ENCODE measurements at places on chromosomes 12 and 14.

DNA sequence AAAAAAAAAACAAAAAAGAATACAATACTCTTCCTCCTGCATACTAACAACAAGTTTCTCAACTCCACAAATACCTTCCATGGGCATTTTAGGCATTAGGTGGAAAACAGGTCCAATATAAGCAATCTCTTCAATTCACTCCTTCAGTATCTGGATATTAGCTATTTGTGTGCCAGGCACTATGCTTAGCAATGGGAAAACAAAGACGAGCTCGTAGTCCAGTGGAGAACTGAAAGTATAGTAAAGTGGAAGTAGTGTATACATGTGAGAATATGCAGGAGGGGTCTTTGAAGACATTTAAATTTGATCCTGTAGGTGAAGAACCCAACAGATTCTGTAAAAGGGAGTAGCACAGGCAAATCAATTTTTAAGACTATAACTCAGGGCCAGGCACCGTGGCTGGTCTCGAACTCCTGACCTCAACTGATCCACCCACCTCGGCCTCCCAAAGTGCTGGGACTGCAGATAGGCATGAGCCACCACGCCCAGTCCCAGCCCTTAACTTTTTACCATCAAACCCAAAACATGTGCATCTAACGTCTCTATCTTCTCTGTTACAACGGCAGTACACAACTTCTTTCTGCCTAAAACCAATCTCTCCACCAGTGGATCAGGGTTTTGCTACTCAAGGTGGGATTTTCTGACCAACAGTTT is 10.6 kb downstream of the HECTD1 start:
- peak; percentile 20 for DNase-seq

DNA sequence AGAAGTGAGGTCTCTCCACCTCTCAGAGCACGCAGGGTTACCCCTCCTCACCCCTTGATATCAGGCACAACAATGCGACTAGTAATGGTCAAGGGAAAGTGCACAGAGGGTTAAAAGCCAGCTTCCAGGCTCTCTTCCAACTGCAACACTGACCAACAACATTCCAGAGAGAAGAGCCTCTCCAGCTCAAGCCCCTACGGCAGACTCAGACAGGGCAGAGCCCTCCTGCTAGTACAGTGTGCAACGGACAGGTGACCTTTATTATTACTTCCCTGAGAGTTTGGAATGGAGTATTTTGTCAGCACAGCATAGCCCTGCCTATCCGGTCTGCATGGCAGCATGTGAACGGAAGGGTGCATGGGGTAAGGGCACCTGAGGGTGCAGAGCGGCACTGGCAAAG is 73.0 kb downstream of the PTPN21 start:
- DNase-seq = no peak

- DNase-seq = no peak
Measured at GRCh38 chr12:2053691-2054090, 904 bp downstream of the CACNA1C start.

DNA sequence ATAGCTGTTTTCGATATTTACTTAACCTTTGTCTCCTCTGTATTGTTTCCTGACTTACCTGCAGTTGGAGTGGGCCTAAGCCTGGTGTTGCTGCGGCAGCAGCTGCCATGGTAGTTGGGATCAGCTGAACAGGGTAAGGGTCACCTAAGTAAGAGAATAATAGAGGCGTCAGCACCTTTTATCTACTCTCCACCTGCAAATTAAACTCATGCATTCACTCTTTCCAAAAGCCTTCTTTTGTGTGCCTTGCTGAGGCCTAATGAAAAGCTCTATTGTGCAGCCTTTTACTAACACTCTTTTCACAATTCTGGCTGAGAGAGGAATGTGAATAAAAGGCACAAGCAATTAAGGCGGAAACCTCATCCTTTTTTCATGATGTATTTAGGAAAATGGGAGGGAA is 308.7 kb downstream of the SOX5 start:
- no peak for DNase-seq

DNA sequence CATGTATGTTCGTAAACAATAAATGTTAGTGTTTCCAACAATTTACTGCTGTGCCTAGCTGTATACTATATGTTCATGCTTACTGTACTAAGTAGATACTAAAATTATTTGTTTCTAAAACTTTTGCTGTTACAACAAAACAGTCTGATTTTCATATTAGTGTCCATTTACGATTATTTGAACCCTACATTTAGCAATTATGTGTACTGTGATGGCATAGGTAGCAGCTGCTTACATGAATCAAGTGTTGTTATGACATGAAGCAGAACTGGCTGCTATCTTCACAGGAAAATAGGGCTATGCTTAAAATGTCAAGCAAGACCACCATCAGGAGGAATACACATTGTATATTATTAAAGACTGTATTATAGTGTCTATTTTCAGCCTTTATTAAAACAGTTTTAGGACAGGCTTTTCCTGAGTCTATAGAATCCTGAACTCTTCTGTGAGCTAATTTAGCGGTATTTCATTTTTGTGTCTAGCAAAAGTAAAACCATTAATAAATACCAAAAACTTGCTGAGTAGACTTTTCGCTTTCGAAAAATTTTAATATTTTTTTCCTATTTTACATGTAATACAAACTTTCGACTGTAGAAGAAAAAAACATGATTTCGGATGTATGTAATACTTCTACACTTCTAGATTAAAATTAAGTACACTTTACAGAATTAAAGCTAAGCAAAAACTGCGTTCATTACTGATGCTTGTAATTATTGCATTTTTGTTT is 1.1 kb upstream of the WDR89 start:
- no peak for DNase-seq

DNA sequence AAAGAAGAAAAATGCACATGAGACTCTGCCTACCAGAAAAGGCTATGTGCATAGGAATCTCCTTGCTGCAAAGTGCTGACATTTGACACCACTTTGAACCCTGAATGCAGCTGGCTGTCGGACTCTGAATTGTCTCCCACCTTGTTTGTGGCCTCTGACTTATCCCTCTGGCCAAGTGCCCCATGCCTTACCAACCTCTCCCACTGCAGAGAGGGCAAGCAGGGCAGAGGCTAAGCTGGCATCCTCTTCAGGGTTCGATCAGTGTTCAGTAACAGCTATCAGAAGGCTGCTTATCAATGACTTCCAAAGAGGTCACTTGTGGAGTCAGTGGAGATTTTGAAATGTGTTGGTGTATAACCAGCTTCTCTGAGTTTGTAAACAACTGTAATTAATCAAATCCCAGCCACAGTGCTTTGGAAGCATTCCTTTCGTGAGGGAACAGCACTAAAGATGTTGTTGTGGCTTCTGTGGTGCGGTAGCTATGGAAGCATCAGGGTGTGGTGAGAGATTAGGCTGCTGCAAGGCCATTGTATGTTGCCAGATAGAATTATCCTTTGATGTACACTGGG is 22.6 kb upstream of the BMP4 start:
- DNase-seq = no peak

DNA sequence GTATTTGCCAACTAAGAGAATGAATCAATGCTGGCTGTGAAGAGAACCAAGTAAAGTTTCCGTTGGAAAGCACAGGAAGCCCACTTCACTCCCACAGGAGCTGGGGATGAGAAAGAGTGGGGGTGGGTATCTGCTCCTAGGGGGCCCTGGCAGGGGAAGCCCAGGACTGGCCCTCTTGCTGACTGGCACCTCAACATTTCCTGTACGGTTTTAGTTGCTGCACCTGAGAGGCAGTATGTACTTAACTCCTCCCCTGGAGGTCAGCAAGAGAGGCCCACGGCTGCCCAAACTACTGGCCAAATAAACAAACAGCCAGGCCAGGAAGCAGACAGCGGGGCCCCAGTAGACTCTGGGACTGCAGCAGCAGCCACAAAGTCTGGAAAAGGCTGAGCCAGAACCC is 33.8 kb upstream of the VWF start:
- DNase-seq = no peak

DNA sequence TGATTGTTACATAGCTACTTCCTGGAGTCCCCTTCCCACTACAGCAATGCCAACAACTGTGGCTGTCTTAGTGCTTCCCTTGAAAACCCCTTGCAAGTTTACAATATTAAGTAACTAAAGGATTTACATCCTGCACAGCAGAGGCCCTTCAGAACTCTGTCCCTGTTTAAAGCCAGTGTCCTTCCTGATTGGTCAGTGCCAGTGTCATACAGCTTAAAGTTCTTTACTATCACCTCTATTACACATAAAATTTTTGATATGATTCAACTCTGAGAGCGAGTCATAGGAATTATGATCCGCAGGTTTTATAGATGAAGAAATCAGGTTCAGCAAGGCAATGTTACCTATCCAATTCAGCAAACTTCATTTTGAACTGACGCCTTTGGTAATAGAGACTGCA is 91.4 kb upstream of the ALX1 start:
- no peak for DNase-seq

DNA sequence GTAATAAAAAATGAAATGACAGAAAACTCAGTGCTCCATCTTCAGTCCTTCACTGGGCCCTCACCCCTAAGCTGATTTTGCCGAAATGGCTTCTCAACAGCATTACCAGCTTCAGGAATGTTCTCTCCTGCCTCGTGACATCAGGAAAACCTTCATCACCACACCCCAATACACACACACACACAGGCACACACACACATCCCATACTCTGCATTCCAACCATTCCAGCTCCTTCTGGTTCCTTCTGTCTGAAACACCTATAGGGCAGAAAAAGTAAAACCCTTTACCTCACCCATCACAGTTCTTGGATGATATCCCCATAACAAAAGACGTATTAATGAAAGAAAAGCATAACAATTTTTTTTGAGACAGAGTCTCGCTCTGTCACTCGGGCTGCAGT is 75.9 kb downstream of the CCDC60 start:
- DNase-seq = no peak

DNA sequence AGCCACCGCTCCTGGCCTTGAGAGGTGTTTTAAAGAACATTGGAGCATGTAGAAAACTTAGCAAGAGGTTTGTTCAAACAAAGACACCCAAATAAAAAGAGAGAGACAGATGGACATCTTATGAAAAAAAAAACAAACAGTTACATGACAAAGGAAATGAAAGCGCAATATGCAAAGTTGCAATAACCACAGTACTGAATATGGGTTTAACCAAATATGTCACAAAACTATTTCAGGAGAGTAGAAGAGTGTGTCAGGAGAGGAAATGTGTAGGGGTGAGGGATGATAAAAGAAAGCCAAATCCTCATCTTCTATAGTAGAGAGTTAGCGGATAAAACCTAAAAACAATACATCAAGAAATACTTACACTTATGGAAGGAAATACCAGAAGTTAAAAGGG is 98.4 kb downstream of the GTF2A1 start:
- peak; percentile 31 for DNase-seq

DNA sequence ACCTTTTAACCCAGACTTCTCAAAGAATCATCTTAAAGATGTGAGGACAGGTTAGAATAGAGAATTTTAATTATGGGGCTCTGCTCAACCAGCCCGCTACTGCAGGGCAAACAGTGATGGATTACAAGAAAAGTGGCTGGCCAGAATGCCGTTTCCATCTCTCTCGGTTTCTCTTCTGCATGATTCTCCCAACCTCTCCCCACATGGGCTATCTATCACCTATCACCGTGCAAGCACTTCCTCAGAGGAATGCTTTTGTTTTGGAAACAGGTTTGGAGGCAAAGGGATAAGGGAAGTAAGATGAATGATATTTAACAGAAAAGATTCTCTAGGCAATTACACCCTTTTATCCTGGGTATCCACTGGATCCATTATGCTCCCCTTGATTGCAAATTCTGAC is 37.4 kb upstream of the PHC1 start:
- no peak for DNase-seq

DNA sequence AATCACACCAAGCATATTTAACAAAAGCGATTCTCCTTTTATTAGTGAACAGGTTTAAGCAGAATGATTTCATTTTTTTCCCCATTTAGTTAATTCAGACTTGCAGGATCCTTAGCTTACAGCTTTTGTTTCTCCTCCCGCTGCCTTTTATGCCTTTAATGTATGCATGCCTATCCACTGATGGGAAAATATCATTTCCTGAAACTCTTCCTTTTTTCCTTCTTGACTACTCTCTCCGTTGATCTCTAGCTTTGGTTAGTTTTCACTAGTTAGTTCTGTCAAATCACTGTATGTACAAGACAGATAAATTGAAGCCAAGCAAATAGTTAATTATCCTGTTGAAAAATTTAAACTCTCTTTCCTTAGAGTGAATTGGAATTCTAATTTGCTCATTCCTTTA is 26.3 kb downstream of the NKX2-1 start:
- no peak for DNase-seq

GRCh38 chr12:109167781-109168180 is 51.4 kb downstream of the ACACB start:
- DNase-seq = no peak

DNA sequence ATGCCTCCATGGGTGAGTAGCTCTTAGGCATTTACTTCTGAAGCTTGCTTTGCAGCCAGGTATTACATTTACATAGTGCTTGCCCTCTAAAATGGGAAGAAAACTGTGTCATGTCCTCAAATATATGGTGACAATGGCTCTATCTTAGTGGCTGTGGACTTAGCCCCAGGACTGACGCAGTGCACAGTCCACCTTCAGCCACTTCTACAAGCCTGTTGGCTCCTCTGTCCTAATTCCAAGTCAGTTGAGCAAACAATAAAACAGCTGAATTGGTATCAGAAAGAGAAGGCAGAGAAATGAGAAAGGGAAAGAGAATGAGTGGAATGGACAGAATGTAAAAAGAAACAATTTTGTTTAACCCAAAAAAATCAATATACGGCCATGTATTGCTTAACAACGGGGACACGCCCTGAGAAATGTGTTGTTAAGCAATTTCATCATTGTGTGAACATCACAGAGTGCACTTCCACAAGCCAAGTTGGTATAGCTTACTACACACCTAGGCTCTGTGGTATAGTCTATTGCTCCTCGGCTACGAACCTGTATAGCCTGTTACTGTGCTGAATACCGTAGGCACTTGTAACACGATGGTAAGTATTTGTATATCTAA is 93.5 kb downstream of the GRIN2B start:
- no peak for DNase-seq

GRCh38 chr14:48417715-48418500 is 742.5 kb upstream of the MDGA2 start:
- no peak for DNase-seq

GRCh38 chr14:23773981-23774380 is 137.8 kb downstream of the DHRS2 start:
- DNase-seq = no peak

GRCh38 chr12:132432721-132433577 is 57.0 kb upstream of the FBRSL1 start:
- DNase-seq = no peak

DNA sequence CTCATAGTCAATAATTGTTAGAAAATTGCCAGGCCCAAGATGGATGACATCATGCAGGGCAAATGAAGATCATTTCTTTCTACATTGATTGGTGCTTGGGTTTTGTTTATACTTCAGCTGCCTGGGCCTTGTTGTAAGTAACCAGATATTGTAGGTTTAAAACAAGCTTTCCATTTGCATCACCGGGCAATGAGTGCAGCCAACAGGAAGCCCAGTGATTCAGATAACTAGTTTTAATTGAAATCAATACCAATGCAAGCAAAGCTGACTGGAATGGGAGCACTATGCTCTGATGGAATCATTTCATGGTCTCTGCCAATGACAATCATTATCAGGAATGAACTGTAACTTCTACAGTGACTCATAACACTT is 279.3 kb downstream of the DUSP6 start:
- no peak for DNase-seq
